ENCODE measurements at places on chromosomes 3 and 15. TPM values are rescaled to one million over a fixed set of nuclear protein-coding genes. Genes with fewer than 3 reads are reported as not detected.

The TICRR gene
- total RNA-seq: 1.0 TPM

The CX3CR1 gene
- 0.97 TPM for total RNA-seq

DNA sequence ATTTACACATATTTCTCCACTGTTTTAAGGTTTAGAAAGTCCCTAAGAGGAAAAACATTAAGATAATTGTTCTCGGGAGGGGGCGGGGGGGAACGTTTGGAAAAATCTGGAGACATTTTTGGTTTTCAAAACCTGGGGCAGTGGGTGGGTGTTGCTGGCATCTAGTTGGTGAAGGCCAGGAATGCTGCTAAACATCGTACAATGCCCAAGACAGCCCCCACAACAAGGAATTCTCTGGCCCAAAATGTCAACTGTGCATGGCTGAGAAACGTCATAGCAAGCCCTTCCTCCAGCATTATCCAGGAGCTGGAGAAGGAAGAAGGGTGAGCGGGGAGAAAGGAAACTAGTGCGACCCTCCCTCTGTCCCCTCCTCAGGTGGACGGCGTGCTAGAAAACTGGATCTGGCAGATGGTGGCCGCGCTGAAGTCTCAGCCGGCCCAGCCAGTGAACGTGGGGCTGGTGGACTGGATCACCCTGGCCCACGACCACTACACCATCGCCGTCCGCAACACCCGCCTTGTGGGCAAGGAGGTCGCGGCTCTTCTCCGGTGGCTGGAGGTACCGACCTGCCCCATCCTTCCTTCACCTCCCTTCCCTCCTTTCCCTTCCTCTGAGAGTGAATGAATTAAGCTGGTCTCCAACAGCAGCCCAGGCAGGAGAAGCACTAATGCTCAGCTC, 109.8 kb downstream of the LIPC start:
- no peak overlapping the region for H3K27ac ChIP-seq
- H3K4me3 ChIP-seq: no peak overlapping the region
- no peaks in the 10 kb centered on the region for H3K27me3 ChIP-seq
- no peak for DNase-seq
- no peaks in the 10 kb centered on the region for H3K4me1 ChIP-seq

DNA sequence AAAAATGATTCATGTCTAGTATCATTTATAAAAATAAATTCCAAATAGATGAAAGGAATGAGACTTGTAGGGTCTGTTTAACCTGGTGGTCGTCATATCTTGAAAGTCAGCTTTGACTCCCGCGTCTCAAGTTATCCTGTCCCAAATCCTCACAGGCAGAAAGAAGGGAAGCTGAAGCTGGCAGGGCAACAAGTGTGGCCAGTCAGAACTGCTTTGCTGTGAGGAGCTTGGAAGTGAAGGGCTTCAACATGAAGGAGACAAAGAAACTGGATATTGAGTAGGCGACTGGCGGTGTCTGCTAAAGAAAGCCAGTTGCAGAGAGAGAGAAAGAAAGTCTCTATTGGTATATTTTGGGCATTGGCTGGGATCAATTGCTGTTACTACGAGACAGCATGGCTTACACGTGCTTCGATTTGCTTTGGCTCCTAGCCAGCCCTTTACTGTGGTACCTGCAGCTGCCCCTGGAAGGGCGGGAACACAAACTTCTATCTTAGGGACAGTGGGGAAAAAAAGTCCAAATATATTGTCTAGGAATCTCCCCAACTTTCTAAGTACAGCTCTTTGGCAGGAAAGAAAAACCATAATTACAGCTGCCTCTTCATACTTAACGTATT, 107.2 kb downstream of the CHST2 start:
- no peak overlapping the region for H3K4me3 ChIP-seq
- H3K27ac ChIP-seq: no peak overlapping the region
- no peaks in the 10 kb centered on the region for H3K4me1 ChIP-seq
- H3K36me3 ChIP-seq: no peaks in the 10 kb centered on the region

The DOCK3 gene
- total RNA-seq: 2.3 TPM

GRCh38 chr3:190338717-190339116, 16.5 kb upstream of the CLDN1 start:
- no peak overlapping the region for H3K4me3 ChIP-seq
- no peak for DNase-seq
- H3K4me1 ChIP-seq: peaks cover 11% of the 10 kb centered on the region
- H3K27ac ChIP-seq: peak overlapping the region; percentile 33
- no peaks in the 10 kb centered on the region for H3K27me3 ChIP-seq

GRCh38 chr3:168040607-168041208, 55.0 kb downstream of the GOLIM4 start:
- H3K36me3 ChIP-seq: peaks cover 15% of the 10 kb centered on the region
- no peaks in the 10 kb centered on the region for H3K4me1 ChIP-seq
- H3K27ac ChIP-seq: no peak overlapping the region
- H3K27me3 ChIP-seq: no peaks in the 10 kb centered on the region
- no peak overlapping the region for H3K4me3 ChIP-seq

GRCh38 chr3:37853691-37854413, 7.8 kb upstream of the CTDSPL start:
- DNase-seq: no peak
- peak overlapping the region; percentile 71 for H3K27ac ChIP-seq
- peaks cover 9% of the 10 kb centered on the region for H3K36me3 ChIP-seq
- peaks cover 62% of the 10 kb centered on the region for H3K4me1 ChIP-seq
- no peaks in the 10 kb centered on the region for H3K27me3 ChIP-seq
- H3K4me3 ChIP-seq: no peak overlapping the region

The SLC15A2 gene
- total RNA-seq: 0.76 TPM

DNA sequence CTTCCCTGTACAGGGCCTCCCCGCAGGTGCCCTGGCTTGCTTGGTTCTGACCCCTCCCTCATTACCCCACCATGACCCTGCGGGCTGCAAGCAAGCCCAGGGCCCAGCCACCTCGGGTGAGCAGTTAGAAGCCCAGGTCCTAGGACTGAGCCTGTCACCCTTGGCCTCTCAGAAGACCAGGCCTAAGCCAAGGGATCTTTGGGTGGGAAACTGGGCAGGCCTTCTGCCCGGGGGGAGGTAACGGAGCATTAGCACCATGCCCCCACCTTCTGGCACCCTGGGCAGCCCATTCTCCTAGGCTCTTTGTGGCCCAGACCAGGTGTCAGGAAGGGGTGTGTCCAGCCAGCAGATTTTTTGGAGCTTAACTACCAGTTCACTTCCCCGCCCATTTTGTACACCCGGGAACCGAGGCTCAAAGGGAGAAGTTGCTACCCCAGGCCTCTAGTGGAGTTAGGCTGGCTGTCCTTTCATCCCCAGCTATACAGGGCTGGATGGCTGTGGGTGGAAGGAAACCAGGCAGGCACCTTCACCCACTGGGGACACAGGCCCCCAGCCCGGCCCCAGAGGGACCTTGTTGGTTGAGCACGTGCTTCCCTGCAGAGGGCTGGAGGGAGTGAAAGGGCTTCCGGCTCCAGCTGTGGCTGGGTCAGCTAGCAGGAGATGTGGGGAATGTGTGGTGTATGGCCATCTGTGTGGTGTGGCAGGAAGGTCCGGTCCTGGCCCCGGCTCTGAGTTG, 1.4 kb downstream of the CSK start:
- peaks cover 74% of the 10 kb centered on the region for H3K4me1 ChIP-seq
- no peaks in the 10 kb centered on the region for H3K27me3 ChIP-seq
- DNase-seq: no peak
- no peaks in the 10 kb centered on the region for H3K36me3 ChIP-seq

All from suprapubic skin (tissue), 4 donors.